Gastroesophageal sphincter (tissue), 4 donors: ENCODE measurements at places on chromosomes 5 and 9. TPM values are rescaled to one million over a fixed set of nuclear protein-coding genes. Genes with fewer than 3 reads are reported as not detected.

CANX gene
- 281 TPM for total RNA-seq

GRCh38 chr5:92644266-92644886 lies 936.6 kb downstream of the NR2F1-AS1 start:
- ATAC-seq: no peak

DNA sequence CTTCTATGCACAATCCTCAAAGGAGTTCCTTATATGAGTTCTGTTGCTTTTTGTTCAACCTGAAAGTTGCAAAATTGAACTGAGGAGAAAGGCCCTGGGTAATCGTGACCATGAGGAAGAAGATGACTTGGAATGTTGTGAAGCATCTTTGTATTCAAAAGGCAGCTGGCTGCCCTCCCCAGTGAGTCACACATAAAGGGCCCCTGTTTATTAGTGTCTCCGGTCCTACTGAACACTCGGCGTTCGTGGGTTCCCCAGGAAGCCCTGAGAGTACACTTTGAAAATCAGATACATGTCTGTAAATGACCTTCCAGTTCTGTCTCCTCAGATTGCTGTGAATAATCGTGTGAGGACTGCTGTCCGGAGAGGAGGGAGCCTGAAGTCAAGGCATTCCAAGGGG lies 73.6 kb downstream of the C9orf153 start:
- no peak for ATAC-seq

- ATAC-seq: no peak
These were observed 24.3 kb upstream of the POMT1 start for GRCh38 chr9:131478421-131478868.

GRCh38 chr9:73871636-73872035 lies 625.5 kb upstream of the RORB start:
- no peak for ATAC-seq

AGXT2 gene
- not detected for total RNA-seq

DNA sequence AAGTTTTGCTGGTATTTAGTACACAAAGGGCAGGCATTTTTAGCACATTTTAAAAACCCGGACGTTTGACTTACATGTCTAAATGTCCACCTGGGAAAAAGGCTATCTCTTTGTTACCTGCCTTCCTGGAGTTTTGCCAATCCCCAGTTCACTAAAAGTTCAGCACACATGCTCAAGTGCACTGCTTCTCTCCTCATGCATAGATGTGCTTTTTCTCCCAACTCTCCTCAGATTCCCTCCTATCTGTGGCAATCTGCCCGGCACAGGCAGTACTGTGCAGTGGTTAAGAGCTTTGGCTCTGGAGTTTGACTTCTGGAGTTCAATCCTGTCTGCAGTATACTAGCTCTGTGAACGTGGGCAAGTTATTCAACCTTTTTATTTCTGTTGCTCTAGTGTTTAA lies 8.3 kb upstream of the CCNO start:
- ATAC-seq: no peak

- ATAC-seq: no peak
These were observed 108.5 kb downstream of the NNT start for GRCh38 chr5:43711496-43711895.

DNA sequence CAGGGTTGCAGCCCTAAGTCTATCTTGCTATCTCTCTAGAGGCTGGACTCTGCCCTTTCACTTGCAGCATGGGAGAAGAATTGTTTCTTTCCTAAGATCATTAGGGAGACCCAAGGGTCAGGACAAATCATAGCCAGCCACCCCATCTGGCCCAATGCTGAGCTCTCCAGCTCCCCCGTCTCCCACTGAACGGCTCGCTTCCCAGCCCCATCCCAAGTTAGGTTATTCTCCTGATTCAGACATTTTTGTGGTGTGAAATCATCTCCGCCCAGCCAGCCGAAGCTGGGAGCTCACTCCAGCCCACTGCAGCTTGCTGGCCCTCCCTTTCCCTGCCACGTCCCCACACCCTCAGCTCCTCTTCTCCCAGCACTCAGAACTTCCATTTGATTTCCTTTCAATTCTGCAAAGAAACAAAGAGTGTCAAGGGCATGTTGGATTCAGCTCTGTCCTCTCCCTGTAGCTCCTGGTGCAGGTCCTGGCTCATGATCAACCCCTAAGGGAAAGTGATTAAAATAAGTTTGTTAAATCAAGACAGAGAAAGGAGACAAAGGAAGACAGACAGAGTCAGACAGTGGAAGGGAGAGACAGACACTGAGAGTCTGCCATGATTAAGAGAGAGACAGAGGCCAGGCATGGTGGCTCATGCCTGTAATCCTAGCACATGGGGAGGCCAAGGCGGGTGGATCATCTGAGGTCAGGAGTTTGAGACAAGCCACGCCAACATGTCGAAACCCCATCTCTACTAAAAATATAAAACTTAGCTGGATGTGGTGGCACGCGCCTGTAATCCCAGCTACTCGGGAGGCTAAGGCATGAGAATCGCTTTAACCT lies 12.6 kb upstream of the SPARC start:
- ATAC-seq: peak; percentile 82

- no peak for ATAC-seq
These were observed 1554.1 kb downstream of the EFNA5 start for GRCh38 chr5:106116682-106117081.

DNA sequence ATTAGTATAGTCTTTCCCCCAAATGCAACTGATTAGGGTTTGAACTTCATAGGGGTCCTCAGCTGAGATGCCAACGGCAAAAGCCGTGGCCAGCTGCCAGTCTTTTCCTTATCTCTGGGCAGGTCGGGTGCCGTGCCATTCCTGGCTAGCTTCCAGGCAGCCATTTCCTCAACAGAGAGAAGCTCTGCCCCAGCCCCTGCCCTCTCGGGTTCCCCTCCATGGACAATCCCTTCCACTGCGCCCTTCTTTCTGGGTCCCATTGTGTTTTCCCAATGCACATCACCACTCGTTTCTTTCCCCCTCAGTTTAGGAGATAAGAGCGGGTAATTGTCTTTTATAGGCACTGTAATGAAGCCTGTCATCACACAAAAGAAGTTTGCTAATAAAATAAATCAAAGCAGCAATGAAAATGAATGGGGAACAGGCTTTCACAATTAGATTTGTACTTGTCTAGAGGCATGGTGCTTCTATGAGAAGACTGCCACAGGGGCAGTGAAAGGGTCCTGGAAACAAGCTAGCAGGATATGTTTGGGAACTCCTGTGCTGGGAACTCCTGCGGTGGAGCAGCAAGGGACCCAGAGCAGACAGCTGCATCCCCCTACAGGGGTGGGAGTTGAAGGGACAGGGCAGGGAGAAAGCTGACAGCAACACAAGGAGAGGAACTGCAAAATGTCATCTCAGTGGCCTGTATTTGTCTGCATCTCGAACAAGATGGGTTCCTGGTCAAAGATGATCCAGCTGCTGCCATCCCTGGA lies 48.0 kb upstream of the SAP30L start:
- ATAC-seq: no peak

DNA sequence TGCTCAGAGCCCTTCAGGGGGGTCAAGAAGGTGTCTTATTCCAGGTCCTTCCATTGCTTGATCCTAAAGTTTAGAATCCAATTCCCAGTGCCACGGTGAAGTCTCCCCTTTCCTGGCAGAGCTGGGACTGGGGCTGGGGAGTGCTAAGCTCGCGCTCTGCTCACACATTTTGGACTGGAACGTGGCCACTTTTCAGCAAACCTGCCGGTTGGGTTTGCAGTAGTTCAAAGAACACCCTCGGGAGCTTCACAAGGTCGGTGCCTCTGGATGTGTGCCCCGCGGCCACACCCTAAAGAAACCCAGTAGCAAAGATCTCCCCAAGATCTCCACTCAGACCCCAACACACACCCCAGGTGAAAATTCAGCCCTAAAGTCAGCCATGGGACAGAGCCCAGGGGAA lies at the start of gene C9orf152:
Gene C9orf152 (minus strand): TSS at position 129 of the 400 bp plus-strand sequence. CDS start 580 bp downstream, outside the sequence.
- no peak for ATAC-seq

OCLN gene
- total RNA-seq: 2.7 TPM

THBS4 gene
- total RNA-seq: 20.1 TPM

GRCh38 chr9:100354121-100354800 lies 1.5 kb upstream of the TEX10 start:
- ATAC-seq: no peak

PDE6A gene
- not detected for total RNA-seq

DNA sequence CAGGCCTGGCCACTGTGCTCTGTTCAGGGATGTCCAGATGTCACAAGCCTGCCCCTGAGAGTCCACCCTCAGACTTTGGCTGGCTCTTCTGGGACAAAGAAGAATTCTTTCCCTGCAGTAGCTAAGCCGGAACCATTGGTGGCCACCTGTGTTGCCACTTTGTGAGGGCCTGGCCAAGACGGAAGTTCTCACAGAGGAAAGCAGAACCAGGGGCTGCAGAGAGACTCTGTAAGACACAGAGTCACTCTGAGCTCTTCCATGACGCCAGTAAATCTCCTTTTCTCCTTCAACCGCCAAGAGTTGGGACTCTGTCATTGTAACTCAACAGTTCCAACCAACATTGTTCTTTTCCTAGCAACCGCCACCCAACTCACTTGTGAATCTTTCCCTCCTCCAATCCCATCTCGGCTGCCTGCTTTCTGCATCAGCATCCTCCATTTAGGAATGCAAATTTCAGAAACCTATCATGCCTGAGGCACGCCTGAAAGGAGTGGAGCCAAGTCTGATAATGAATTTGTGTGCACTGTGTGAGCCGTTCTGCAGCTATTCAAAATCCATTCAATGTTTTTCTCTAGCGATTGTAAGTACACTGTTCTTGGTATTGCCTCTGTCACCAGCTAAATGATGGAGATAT lies 37.8 kb upstream of the ATP6V1G1 start:
- ATAC-seq: no peak

GRCh38 chr5:1793301-1793740 lies 6.3 kb downstream of the MRPL36 start:
- no peak for ATAC-seq

- no peak for ATAC-seq
These were observed 38.9 kb downstream of the DNAJC21 start for GRCh38 chr5:34968258-34968657.

DNA sequence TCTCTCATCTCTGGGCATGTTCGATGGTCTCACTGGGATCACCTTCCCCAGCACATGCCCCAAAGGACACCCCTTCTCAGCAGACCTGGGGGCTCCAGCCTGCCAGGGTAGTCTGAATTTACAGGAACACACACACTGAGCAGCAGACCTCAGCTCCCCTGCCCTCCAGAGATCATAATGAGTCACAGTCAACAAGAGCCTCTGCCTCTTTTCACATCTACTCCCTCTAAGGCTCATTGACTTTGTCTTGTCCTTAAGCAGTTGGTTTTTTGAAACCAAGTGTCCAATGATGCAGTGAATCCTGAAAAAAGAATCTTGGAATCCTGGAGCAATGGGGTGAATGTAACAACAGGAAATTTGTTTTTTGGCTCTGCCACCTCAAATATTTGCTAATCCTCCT lies 20.8 kb downstream of the GABBR2 start:
- ATAC-seq: no peak

GRCh38 chr5:156356238-156356637 lies 29.3 kb downstream of the SGCD start:
- ATAC-seq: no peak

PCDHB10 gene
- 4.2 TPM for total RNA-seq

AJM1 gene
- total RNA-seq: 2.8 TPM

- ATAC-seq: peak; percentile 32
These were observed 5.5 kb downstream of the ADRB2 start for GRCh38 chr5:148831590-148832565.

TCF7 gene
- 0.94 TPM for total RNA-seq

DNA sequence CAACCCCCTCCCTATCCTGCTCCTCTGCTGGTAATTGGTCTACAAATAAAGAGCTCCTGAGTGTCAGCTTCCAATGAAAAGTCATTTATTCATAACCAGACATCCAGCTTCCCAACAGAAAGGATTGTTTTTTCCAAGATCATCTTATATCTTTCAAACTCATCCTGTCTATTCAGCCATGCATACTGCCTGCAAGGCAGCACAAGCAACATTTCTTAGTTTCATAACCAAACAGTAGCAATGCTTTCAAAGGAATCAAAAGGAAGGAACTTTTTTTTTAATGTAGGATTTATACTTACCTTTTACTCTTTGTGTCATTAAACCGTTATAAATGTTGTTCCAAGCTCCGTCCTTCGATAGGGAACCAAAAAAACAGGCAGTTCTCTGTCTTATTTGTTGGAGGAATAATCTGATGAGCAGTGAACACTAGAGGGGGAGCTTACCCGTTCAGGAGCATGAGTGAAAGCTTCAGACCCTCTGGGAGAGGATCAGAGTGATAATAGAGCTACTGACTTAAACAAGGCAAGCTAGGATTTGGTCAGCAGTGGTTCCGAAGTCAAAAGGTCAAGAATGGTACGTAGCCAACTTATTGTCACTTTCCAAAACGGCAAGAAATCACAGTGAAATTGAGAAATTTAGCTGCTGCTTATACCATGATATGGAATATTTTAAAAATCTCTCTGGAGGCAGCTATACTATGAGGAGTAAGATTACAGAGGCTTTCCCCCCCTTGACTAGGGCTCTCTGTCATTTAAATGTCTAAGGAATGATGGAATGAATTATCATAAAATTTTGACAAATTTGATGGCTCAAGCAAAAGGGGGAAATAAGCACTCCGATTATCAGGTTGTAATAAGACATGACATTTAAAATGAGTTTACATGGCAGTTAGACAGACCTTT lies 892.9 kb downstream of the NR2F1-AS1 start:
- no peak for ATAC-seq

GRCh38 chr9:522658-523057 lies 308.0 kb downstream of the DOCK8 start:
- ATAC-seq: peak; percentile 41

DNA sequence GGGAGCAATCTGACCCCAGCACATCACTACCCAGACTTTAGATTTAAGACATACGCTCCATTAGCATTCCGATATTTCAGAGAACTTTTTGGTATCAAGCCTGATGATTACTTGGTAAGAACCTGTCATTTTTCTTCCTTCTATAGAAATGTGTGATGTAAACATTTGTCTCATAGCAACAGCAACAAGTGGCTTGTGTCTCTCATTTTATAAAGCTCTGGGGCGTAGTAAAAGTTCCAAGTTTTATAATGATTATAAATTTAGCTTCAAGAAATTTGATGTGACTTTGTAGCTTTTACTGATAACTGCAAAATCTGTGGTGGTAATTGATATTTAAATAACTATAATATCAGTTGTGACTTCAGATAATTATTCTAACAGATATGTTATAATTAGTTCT lies 137.2 kb downstream of the PRKACG start:
- ATAC-seq: no peak

DNA sequence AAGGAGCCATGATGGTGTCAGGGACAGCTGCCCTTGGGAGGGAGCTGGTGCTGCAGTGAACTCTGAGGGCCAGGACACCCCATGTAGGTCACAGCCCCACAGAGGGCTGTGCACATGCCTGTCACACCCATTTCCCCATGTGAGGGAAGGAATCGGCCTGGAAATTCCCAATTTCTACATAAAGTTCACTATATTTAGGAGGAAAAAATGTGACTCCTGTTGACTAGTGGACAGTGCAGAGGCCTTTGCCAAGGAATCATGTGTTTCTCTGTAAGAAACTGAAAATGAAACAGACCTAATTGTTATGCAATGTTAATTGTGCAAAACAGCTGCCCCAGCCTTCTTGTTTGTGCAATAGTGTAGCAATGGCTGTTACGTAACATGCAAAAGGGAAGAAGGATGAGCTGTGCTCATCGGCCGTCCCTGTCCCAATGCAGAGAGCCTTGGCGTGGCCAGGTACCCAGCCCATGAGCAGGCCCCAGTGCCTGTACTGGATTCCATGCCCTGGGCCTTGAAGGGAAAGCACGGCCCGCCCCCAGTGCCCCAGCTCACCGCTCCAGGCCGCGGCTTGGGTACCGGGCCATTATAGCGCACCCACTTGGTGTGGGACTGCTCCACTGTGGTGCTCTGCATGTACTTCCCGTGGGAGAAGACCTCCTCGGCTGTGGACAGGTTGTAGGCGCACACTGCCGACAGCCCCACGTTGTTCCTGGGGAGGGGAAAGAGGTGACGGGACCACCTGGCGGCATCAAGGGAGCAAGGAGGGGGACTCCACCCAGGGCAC lies 70.0 kb downstream of the SECISBP2 start:
- ATAC-seq: peak; percentile 90
